Activated naive CD4-positive, alpha-beta T cell treated with anti-CD3 and anti-CD28 coated beads, Interleukin-2, amount 50 U/mL, for 72 hours (primary cell): ENCODE measurements at places on chromosomes 12 and 14.

DNA sequence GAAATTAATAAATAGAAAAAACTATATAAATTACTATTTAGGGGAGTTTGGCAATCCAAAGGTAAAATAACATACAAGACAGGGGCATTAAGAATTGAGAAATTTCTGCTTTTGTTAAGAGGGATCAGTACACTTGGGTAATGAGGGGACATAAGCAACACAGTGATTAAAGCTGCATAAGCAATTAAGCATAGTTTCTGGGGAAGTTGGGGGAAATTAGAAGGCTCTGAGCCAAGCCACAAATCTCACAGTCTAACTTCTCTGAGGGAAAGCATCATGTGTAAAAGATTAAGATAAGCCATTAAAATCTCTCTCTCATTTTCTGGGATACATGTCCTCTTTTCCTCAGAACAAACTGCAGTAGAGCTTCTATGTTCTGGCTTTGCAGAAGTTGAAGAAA, 533.9 kb upstream of the LRFN5 start:
- no peak for DNase-seq

- no peak for DNase-seq
Measured at GRCh38 chr12:49549735-49550692, 11.2 kb downstream of the KCNH3 start.

DNA sequence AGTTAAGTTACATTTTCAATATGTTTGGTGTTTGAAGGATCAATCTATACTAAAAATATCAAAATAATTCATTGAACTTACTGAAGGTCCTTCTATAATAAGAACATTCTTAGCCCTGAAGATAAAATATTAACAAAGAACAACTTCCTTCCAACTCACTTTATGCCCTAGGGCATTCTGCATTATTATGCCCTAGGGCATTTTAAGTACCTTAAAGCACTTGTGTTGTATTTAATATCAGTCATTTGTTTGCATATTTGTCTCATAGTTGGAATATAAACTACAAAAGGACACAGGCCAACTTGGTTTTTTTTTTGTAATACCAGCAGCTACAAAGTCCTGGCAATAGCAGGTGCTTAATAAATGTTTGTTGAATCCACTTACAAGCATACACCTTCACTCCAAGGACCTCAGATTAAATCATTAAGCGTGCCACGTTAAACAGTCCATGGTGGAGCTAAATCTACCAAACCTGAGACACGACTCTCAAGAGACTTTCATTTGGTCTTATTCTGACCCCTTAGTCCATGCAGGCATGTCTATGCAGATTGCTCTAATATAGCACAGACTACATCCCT, 50.7 kb downstream of the EPS8 start:
- no peak for DNase-seq

DNA sequence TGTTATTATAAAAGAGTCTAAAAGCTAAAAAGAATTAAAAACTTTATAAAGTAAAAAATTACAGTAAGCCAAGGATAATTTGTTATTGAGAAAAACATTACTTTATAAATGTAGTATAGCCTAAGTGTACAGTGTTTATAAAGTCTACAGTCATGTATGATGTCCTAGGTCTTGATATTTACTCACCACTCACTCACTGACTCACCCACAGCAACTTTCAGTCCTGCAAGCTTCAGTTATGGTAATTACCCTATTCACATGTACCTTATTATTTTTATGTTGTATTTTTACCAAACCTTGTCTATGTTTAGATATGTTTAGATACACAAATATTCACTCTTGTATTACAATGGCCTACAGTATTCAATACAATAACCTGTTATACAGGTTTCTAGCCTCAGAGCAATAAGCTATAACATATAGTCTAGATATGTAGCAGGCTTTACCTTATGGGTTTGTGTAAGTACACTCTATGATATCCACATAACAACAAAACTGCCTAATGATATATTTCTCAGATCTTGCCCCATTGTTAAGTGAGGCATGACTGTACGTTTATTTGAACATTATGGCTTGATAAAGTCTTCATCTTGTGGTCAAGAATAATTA, 113.7 kb upstream of the KITLG start:
- DNase-seq: no peak

- no peak for DNase-seq
Measured at GRCh38 chr14:49895480-49895879, 2.6 kb downstream of the ARF6 start.

- peak; percentile 68 for DNase-seq
Measured at GRCh38 chr12:44876544-44877410, 662 bp upstream of the NELL2 start.

DNA sequence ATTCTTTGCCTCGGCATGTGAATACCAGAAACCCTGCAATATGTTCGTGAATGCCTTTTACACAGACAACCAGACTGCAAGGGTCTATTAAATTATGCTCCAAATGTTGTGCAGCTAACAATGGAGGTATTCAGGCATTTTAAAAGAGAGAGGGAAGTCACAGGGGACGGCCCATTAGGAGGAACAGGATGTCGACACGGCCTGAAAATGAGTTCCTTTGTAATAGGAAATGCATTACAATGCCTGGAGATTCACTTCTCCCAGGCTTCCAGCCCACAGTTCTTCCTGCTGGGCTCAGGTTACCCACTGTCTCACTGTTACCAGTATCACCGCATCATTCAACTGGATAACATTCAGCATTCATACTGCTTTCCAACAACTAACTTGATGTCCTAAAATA, 2.5 kb downstream of the DUSP6 start:
- no peak for DNase-seq

DNA sequence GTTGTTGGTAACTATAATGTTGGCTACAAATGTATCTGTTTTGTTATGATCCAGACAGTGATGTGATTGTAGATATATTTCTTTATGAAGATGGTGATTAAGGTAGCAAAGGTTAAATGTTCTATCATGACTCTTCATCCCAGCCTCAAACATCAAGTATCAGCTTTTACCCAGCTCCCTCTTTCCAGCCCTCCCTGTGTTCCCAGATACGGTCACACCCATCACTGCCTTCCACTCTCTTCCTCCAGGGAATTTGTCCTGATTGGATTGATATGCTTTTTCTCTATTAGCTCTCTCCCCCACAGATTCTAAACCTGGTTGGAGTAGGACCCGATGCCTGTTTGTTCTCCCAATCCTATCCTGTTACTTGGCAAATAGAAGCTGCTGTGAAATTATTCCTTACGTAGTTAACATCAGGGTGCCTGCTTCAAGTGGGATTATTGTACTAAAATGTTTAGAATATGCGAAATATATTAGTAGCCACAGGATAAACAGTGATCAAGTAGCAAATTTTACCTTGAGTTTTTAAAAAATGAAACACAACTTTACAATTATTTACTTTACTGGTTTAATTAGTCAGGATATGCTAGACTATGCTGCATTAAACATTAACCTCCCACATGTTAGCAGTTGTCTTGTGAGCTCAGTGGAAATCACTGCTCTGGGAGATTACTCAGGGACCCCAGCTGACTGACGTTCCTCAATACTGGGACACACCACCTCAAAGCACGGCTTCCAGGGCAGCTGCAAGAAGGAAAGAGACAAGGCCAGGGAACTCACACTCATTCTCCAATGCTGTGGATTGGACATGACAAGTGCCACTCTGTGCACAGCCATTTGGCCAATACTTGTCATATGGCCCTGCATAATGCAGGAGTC, 165.3 kb downstream of the ALX1 start:
- no peak for DNase-seq

- no peak for DNase-seq
Measured at GRCh38 chr12:52697058-52697582, 6.2 kb downstream of the KRT77 start.

DNA sequence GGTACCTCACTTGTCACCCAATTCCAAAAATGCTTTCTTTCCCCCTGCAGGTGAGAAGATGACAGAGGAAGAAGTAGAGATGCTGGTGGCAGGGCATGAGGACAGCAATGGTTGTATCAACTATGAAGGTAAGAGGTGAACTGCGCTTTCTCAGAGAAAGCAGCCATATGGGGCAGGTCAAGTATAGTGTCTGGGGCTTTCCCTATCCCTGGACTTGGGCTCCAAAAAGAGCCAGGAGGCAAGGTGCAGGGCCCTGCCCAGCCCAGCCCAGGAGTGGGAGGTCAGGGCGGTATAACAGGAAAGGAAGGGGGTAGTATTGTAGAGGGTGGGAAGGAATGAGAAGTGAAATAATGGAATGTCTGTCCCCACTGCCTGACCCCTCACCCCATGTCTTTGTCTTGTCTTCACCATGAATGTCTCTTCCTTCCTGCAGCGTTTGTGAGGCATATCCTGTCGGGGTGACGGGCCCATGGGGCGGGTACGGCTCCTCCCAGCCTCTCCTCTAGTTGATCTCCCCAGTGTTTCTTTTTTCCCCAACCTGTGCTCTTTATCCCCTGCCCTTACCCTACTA, 2.1 kb downstream of the MYL6 start:
- peak; percentile 48 for DNase-seq

- no peak for DNase-seq
Measured at GRCh38 chr14:47284283-47284682, 391.1 kb downstream of the MDGA2 start.

GRCh38 chr12:12721176-12721751, 4.1 kb downstream of the CDKN1B start:
- no peak for DNase-seq

DNA sequence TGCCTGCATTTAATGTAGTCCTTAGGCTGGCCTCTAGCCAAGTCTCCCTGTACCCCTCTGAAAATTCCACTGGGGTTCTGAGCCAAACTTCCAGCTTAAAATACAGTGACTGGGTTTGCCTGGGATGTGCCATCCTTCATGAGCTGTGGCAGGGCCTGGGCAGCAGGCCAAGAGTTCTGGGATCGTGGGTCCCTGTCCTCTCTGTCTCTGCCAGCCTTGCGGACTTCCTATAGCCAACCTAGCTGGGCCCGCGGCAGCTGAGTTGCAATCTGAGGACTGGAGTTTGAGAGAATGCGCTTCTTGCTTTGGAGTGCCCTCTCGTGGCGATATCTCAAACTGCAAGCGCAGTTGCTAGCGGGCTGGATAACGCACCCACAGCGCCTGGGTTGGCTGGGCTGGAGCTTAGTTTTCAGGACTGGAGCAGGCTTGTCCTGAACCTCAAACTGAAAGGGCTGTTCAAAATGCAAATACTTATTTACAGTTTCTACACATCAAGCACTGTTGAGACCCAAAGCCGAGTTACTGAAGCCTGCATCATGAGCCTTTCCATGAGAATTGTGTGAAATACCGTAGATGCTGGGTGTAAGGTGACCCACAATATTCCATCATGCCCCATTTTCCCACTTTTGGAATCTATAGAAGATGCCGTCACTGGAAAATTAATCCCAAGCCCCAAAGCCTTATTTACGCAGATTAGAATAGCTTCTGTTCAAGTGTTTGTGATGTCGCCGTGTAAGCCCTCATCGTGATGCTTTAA, 7.3 kb upstream of the IFI27L2 start:
- DNase-seq: peak; percentile 76

- DNase-seq: no peak
Measured at GRCh38 chr12:10617863-10618262, 4.5 kb upstream of the MAGOHB start.

- DNase-seq: peak; percentile 85
Measured at GRCh38 chr14:50000380-50001150, 107.7 kb downstream of the ARF6 start.

GRCh38 chr12:119399301-119399700, 64.8 kb downstream of the CCDC60 start:
- DNase-seq: no peak

GRCh38 chr12:72273851-72274351, 1.7 kb downstream of the TRHDE start:
- no peak for DNase-seq

GRCh38 chr14:40694023-40694422, 912.7 kb upstream of the LRFN5 start:
- no peak for DNase-seq

GRCh38 chr14:106840991-106841390, 1314.6 kb downstream of the TMEM121 start:
- DNase-seq: no peak

DNA sequence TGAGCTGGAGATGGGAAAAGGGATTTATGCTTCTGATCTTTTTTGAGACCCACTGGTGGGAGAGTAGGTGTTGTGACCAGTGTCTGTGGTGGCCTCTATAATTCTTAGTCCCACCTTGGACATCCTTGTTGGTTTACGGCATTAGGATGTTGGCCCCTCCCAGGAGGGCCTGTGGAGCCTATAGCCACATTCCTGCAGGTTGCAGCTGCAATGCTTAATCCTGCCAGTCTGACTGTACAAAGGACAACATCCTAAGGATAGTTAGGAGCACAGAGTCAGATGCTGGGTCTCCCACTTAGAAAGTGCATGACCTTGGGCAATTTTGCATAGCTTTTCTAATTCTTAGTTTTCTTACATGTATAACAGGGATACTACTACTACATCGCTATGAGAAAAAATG, 150.9 kb upstream of the SLC38A2 start:
- no peak for DNase-seq

- DNase-seq: no peak
Measured at GRCh38 chr14:103402695-103403094, 17.5 kb downstream of the MARK3 start.

DNA sequence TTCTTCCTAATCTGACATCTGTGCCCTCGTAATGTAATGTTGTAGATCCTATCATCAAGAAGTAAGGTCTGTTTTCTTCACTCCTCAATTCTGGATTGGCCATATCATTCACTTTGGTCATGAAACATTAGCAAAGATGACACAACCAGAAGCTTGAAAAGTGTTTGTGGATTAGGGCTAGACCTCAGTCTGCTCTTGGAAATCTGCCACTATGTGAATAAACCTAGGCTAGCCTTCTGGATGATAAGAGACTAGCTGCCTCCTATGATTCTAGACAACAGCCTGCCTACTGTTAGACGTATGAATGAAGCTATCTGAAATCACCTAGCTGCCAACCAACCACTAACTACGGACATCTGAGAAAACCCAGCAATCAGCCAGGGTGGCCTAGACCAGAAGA, 38.7 kb upstream of the LYZ start:
- no peak for DNase-seq

DNA sequence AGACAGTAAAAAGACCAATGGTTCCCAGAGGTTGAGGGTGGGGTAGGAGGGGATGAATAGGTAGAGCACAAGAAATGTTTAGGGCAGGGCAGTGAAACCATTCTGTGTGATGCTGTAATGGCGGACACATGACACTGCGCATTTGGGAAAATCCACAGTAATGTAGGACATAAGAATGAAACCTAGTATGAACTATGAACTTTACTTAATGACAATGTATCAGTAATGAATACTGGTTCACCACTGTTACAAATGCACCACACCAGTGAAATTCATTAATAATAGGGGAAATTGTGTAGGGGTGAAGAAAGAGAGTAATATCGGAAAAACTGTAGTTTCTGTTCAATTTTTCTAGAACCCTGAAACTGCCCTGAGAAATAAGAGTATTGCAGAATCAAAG, 5.6 kb downstream of the ERH start:
- no peak for DNase-seq

DNA sequence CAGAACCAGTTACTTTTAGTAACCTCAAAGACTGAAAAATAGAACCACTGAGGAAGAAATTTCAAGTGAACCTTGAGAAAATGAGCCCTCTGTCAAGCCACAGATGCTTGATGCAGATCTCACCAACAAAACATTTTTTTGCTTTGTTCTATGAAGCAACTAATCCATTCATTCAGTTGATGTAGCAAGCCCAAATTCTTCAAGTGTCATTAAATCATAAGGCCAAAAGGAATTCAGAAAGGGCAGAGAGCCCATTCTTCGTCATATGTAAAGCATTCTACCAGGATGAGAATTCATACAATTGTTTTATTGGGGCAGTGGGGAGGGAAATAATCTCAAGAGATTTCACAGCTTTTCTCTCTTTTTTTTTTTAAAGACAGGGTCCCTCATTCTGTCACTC, 218.0 kb upstream of the RGS6 start:
- no peak for DNase-seq

GRCh38 chr12:53169644-53170043, 10.9 kb upstream of the ZNF740 start:
- DNase-seq: no peak
